ENCODE measurements at places on chromosomes 6 and 20.

DNA sequence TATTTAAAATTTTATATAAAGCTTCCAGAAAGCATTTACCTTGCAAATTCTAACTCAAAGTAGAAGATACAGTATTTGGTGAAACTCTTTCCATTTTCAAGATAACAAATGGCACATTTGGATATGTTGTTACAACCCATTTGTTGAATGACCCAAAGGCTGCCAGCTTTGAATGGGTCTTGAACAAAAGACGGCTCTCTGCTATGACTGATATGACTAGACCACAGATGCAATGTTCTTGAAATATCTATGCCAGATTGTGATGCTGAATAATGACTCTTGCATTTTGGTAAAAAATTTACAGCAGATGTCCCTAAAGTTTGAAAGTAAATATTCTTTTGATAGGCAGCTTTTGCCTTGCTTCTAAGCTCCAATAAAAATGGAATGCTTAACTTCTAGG, 99.6 kb downstream of the HTR1B start:
- no peak for DNase-seq

DNA sequence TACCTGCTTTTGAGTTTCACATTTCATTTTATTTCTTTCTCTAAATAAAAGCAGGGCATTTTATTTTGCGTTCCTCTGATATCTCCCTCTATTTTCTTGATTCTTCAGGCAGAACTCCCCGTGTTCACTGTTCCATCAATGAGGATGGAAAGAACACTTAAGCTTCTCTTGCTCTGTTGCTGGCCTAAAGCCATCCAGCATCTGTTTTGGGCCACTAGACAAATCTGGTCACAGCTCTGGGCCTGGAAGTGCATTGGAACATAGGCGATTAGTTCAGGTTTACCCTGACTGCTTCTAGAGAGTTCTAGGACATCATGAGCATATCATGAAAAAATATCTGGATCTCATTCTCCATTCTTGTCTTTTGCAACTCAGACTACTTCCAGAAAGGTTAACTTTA, 611.2 kb downstream of the UTRN start:
- no peak for DNase-seq

DNA sequence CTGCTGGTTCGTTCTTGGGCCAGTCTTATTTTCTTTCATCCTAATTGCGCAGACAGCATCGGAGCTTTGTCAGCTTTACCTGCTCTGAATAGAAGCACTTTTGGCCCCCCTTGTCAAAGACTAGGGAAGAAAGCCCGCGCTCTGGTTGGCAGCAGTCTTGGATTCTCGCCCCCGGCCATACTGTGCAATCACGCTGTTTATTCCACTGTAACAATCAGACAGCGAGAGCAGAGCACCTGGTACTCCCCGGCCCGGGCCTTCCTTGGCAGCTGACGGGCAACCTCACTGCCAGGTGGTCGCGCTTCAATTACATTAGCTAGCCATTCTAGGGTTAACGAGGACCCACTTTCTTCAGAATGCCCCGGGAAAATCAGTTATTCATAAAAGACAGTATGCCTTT, 72.6 kb downstream of the INSM1 start:
- no peak for DNase-seq

DNA sequence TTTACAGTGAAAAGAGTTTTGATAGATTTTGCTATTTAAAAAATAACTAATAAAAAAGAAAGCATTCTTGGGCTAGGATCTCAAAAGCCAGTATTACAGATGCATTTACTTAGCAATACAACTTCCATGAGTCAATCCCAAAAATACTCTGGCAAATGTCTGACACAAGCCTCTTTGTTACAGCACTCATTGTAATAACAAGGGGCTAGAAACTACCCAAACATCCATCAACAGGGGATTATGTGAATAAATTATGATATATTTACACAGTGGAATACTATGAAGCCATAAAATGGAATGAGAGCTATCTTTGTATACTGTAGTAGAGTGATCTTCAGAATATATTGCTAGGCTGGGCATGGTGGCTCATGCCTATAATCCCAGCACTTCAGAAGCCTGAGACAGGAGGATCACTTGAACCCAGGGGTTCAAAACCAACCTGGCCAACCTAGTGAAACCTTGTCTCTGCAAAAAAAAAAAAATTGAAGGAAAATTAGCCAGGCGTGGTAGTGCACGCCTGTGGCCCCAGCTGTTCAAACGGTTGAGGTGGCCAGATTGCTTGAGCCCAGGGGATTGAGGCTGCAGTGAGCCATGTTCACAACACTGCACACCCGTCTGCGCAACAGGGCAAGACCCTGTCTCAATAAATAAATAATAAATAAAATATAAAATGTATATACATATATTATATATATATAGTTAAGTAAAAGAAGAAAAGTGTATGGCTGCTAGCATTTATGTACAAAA, 34.7 kb upstream of the TOP1 start:
- no peak for DNase-seq

DNA sequence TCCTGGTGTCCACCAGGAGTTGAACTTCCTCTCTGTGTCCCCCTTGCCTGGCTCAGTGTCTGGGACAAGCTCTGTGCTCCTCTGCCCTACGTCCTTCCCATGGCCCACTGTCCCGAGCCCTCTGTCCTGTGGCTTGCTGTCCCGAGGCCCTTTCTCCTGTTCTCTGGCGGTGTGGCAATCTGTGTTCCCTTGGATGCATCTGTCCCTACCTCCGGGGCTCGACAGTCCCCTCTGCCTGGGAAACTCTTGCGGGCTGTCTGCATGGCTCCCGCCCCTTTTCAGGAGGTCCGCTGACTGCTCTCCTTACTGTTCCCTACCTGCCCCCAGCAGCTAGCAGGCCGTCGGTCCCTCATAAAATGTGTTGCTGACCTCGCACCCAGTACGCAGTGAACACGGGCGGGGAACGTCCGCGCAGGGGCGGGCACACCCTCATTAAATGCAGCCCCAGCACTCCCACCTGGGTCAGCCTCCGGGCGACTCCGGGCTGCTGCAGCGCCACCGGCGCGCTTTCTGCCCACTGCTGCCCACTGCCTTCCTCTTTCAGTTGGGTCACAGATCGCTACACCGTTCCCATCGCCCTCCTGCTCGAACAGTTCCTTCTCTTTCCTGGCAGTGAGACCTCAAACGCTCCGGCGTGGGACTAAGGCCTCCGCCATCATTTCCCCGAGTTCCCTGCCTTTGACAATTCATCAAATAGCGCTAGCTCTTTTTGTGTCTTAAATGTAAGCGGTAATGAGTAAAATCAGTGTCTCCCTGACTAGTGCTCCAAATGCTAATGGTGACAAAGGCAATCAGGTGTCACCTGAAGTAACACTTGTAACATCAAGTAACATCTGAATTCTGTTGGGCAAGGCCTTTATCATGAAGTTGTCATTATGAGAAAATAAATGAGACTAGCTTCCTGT, 60.5 kb downstream of the RSPH3 start:
- DNase-seq, result no peak

GRCh38 chr6:12649325-12649724, 67.2 kb upstream of the PHACTR1 start:
- DNase-seq, result no peak

- DNase-seq, result no peak
Observed at GRCh38 chr20:24617757-24618450, 148.5 kb downstream of the SYNDIG1 start.

- DNase-seq, result no peak
Observed at GRCh38 chr20:3839328-3839727, 7.3 kb upstream of the MAVS start.

GRCh38 chr6:112899541-112899940, 552.4 kb downstream of the RFPL4B start:
- DNase-seq, result no peak

DNA sequence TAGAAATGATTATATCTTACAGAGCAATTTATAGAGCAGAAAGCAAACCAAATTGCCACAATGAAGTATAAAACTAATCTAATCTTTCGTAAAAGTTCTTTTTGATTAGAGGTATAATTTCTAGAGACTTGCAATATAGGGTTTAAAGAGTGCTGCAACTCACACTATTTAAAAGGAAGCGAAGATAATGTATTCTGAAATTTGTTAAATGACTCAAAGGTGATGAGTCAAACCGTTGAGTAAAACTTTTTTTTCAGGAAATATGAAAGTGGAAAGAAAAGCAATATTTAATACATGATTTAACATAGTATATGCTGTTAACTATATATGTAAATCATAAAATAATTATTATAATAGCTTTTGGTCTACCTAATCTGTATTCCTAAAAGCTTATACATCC, 133.6 kb downstream of the SYNE1 start:
- DNase-seq, result no peak

DNA sequence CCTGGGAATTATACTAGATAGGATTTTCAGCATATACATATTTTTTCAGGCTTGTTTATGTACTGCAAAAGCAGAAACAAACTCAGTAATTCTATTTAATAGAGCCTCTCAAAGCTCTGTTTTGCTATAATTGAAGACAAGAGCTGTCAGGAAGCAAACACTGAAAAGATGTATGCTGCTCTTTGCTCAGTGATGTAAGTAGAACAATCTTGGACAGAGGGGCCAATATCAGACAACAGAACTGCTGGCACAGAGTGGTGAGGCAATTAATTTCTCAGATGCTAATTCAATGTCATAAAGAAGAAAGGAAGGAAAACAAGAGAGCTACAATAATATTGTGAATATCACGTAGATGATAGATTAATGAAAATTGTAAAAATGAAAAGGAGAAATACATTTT, 663.3 kb upstream of the ADGRB3 start:
- no peak for DNase-seq

- DNase-seq, result no peak
Observed at GRCh38 chr6:26554697-26555504, 16.7 kb downstream of the HMGN4 start.

- DNase-seq, result no peak
Observed at GRCh38 chr20:21137078-21137477, 11.2 kb downstream of the KIZ start.

GRCh38 chr6:72595812-72596211, 26.1 kb upstream of the KCNQ5 start:
- no peak for DNase-seq

DNA sequence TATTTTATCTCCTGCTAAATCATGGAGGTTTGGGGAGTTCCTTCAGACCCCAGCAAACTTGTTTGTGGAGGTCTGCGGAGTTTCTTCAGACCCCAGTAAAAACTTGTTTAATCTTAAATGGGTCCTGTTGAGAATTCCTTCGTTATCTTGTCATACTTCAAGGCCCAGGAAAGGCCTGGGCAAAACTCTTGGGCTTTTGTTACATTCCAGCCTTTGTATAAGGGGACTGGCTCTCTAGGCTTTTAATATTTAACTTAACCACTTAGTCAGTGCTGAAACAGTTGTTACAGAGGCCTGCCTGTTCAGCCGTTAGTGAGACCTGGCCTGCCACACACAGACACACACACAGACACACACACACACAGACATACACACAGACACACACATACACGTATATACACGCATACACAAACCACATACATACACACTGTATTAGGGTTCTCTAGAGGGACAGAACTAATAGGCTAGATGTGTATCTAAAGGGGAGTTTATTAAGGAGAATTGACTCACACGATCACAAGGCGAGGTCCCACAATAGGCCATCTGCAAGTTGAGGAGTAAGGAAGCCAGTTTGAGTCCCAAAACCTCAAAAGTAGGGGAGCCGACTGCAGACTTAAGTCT, 21.3 kb upstream of the CST3 start:
- DNase-seq, result no peak

Data from hippocampal formation (tissue), 2 donors.